Cerebellum (tissue), 4 donors: ENCODE measurements at places on chromosomes 1 and 21. TPM values are rescaled to one million over a fixed set of nuclear protein-coding genes. Genes with fewer than 3 reads are reported as not detected.

Gene LORICRIN
- total RNA-seq, result not detected

DNA sequence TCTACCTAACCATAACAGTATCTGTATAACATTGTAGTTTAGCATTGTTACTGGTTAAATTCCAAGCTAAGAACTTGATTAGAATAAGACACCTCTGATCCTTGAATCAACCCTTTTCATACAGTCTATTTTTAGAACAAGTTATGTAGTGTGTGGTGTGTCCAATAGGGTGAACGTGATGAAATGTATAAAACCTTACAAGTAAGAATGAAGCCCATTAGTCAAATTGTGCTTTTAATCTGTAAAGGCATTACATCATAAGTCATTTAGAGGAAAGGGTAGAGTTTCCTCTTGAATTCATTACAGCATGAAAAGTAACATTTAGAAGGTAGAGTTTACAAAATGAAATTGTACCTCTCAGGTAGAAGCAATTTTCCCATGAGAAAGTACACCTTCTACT, 479.2 kb downstream of the LTN1 start:
- no peak for DNase-seq

Gene CD247
- total RNA-seq, result 0.82 TPM

DNA sequence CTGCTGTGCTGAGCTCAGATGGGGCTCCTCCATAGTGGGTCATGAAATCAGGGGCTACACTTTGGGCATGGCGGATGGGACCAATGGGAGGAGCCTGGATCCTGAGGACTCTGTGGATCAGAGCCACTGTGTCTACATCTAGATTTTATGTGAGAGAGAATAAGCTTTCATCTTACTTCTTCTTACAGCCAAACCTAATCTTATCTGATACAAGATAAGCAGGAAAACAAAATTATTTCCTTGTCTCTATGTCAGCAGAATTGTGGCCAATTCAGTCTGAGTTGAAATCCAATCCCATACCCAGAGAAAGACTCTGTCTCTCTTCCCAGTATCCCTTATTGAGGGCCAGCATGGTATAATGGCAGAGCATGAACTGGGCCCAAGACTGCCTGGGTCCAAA, 56.2 kb downstream of the KIF14 start:
- no peak for DNase-seq

- DNase-seq, result no peak
These were observed 8.8 kb downstream of the FAM151A start for GRCh38 chr1:54614563-54614962.

GRCh38 chr1:198986442-198986841, 347.6 kb downstream of the PTPRC start:
- DNase-seq, result no peak

- no peak for DNase-seq
These were observed 905 bp downstream of the BTBD19 start for GRCh38 chr1:44808938-44809917.

GRCh38 chr1:96995351-96995750, 273.8 kb downstream of the PTBP2 start:
- DNase-seq, result no peak

- no peak for DNase-seq
These were observed 142.7 kb downstream of the NPHP4 start for GRCh38 chr1:5849550-5849949.

- DNase-seq, result peak; percentile 51
These were observed 92.3 kb downstream of the SIM2 start for GRCh38 chr21:36791180-36791579.

DNA sequence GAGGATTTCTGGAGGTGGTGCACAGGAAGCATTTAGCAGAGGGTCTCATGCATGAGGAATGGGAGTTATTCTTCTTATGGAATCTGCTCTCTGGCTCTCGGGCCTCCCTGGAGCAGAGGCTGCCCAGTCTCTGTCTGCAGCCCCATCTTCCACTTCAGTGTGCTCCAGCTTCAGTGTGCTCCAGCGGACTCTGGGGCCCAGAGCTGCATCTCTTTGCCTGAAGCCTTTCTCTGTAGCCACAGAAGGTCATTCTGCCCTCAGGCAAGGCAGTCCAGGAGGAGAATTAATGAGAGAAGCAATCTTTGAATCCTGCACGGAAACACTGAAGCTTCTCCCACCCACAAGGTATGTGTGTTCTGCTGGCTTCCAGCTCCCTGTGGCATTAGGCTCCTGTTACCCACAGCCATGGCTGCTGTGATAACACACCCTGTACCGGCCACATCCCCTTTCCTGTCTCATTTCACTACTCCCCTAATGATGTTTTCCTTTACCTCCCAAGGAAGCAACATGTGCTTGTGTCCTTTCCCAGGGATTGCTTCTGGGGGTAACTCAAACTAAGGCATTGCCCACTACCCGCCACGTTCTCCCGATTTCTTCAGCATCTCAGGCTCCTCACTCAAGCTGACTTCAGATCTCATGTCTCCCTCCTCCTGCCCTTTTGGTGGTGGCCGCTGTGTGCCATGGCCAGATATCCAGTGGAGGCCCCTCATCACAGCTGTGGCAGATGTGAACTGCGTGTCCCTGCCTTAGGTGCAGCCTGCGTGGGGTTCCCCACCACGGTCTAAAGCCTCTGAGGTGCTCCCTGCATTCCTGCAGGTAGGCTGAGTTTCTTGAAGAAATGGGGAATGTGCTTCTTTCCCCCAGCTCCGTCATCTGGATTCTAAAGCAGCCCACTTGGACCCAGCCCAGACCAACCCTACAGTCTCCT, 181.2 kb upstream of the GALNT2 start:
- DNase-seq, result no peak

DNA sequence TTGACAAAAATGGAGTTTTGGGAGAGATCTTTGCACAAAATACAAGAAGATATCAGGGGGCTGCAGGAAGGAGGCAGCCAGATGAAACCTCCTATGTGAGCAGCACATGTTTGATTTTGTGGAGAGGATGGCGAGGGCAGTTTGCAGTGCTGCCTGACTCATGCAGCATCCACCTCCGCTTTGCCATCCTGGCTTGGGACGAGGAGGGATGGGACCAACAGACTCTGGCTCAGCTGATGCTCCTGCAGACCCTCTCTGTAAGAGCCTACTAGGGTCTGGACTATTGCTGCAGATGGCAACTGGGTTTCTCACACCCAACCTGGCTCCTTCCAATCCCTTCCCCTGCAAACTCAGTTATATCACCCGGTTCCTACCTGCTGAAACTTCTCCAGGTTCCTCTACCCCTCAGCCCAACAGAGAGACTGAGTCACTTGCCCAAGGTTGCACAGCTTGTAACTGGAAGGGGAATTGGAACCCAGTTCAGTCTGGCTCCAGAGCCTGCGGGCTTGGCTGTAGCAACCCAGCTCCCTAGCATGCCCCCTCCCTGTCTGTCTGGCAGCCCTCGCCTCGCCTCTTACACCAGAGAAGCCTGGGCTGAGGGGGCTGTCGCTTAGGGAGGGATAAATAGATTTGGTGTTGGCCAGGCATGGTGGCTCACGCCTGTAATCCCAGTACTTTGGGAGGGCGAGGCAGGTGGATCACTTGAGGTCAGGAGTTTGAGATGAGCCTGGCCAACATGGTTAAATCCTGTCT, 205.8 kb downstream of the PTPRU start:
- no peak for DNase-seq

Gene CYP4X1
- total RNA-seq, result 17.5 TPM

Gene OR2G6
- under 0.01 TPM for total RNA-seq

GRCh38 chr1:167197236-167197635, 23.4 kb upstream of the POU2F1 start:
- DNase-seq, result no peak

GRCh38 chr1:19469004-19469403, 16.3 kb downstream of the CAPZB start:
- no peak for DNase-seq

GRCh38 chr1:25628741-25629421, 12.3 kb downstream of the MAN1C1 start:
- DNase-seq, result no peak

DNA sequence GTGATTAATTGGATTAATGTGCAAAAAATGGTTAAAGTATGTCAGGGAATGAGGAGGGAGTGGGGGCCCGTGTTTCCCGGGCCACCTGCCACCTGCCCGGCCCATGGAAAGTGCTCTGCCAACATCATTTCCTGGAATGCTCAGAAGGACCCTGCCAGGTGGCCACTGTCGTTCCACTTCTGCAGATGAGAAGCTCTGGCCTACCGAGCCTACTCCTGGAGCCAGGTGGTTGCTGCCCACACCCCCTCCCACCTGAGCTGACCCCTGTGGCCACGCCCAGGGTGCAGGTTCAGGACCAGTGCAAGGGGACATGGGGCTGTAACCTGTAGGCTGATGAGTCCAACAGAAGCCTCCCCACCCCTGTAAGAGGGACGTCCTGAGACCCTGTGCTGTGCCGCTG, 99.7 kb downstream of the PRDM16 start:
- DNase-seq, result no peak

Gene FTCD
- total RNA-seq, result 0.73 TPM

DNA sequence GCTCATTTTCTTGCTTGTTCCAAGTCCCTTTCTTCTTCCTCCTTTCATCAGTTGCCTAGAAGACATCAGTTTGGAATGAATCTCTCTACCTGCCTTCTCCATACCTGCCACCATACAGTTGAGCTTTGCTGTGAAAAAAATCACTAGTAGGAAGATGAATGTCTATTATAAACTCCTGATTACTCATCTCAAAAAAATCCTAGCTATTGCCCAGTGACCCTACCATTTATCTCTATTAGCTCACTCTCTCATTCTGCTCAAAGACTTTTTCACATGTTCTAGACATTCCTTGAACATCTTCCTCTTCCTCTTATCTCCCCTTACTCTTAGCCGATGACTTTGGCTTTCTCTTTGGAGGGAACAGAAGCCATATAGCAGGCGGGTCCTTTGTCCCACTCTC, 49.7 kb upstream of the HMGB4 start:
- DNase-seq, result no peak

- DNase-seq, result no peak
These were observed 194.8 kb upstream of the HMCN1 start for GRCh38 chr1:185539277-185539943.

DNA sequence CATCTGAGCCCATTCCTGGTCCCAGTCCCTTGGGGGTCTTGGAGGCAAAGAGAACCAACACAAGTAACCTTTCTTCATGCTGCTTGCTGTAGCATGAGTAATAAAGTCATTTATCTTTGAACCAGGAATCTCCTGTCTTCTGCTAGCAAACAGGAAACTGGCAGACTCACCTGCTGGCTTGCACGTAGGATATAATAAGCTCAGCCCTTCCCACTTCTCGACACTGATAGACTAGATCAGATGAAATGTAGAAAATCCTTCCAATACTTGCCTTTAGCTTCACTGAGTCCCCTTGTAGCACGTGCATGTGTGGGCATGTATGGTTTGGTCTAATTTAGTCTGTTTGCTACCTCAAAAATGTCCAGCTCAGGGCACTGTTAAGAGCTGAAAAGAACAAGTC, 6.5 kb upstream of the TFF2 start:
- DNase-seq, result no peak

GRCh38 chr1:201023920-201024624, 558 bp upstream of the KIF21B start:
- no peak for DNase-seq

- no peak for DNase-seq
These were observed 856 bp downstream of the FDPS start for GRCh38 chr1:155309423-155310021.

GRCh38 chr1:172742599-172743500, 83.9 kb downstream of the FASLG start:
- peak; percentile 7 for DNase-seq

DNA sequence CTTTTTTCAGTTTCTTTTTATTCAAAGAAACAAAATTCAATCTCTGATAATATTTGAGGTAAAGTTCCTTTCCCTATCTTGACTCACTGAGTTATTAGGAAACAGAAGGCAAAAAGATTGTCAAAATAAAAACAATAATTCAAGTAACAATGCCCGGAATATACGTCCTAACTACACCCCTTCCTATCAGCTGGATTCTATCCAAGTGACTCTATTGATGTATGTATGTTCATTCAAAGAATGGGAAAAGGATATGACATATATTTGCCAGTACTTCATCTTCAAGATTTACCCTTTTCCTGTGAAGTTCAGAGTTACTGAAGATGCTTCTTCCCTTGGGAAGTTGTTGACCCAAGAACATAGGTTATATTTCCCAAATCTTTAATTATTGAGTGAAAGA, 13.7 kb downstream of the SPRTN start:
- no peak for DNase-seq

GRCh38 chr21:44949779-44950198, 10.0 kb downstream of the SLX9 start:
- peak; percentile 80 for DNase-seq

- DNase-seq, result no peak
These were observed 231.2 kb downstream of the DSCAM start for GRCh38 chr21:40615505-40616376.

GRCh38 chr1:10681296-10682107, 114.9 kb downstream of the CASZ1 start:
- DNase-seq, result no peak

Gene CSMD2
- 37.5 TPM for total RNA-seq

GRCh38 chr1:177065430-177065829, 99.1 kb downstream of the ASTN1 start:
- DNase-seq, result no peak

Gene SMCP
- total RNA-seq, result not detected

- no peak for DNase-seq
These were observed 32.6 kb downstream of the CFAP74 start for GRCh38 chr1:1971017-1971416.

DNA sequence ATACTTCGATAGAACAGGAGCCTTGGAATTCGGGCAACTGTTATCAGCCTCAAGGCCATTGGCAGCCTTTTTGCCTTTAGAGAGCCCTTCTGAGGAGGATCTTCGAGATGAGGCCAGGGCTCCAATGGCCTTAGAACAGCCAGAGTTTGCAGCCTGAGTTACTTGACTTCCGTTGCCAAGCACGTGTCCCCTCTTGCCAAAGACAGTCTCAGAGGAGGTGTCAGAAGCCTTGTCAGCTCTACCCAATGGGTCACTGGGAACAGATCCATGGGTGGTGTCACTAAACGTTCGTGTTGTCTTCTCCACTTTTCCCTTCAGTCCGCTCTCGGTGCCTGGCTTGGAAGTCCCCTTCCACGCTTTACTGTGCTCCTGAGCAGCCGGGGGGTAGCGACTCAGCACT, 73.2 kb downstream of the KDM1A start:
- no peak for DNase-seq

Gene C1orf87
- total RNA-seq, result not detected

DNA sequence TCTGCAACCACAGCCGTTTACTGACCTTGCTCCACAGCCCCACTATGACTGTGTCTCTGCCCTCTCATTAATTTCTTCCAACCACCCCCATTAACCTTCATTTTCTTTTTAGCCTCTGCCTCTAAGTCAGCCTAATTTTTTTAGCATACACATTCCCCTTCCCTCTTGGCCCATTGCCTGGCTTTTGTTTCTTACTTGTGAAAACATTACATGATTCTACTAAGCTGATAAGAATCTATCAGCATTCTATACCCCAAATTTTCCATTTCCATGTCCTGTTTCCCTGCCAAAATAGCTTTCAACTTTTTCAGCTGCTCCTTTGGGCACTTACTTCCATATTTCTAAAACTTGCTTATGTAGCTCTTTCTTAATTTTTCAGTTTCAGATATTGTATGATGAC, 79.8 kb downstream of the PCP4 start:
- DNase-seq, result no peak

Gene CHIA
- not detected for total RNA-seq
